ENCODE measurements at places on chromosomes 2 and 18. TPM values are rescaled to one million over a fixed set of nuclear protein-coding genes. Genes with fewer than 3 reads are reported as not detected.

The VIT gene
- not detected for total RNA-seq

- no peaks in the 10 kb centered on the region for H3K36me3 ChIP-seq
- peaks cover 2% of the 10 kb centered on the region for H3K4me1 ChIP-seq
- no peaks in the 10 kb centered on the region for H3K27me3 ChIP-seq
These were observed 127.2 kb upstream of the SP5 start for GRCh38 chr2:170587922-170588321.

DNA sequence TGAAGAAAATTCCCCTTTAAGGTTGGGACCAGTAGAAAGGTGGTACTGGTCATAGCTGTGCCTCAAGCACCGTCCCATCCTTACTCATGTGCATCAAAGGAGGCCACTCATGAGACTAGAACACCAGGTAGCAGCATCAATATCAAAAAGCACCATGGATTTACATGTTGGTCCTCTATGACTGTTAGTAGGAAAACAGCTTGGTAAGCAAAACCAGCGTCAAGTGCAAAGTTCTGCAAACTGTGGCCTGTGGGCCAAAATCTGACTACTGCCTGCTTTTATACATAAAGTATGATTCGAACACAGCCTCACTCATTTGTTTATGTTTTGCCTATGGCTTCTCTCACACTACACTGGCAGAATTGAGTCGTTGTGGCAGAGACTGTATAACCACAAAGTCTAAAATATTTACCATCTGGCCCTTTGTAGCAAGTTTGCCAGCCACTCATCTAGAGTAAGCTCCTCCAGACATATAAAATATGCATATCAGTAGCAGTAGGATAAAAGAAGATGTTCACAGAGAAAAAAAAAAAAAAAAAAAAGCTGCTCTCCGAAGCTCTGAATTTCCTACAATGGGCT, 119.7 kb upstream of the CTNNA2 start:
- no peaks in the 10 kb centered on the region for H3K36me3 ChIP-seq
- no peak overlapping the region for H3K27ac ChIP-seq
- H3K4me3 ChIP-seq = no peak overlapping the region
- no peaks in the 10 kb centered on the region for H3K4me1 ChIP-seq
- no peak for DNase-seq

DNA sequence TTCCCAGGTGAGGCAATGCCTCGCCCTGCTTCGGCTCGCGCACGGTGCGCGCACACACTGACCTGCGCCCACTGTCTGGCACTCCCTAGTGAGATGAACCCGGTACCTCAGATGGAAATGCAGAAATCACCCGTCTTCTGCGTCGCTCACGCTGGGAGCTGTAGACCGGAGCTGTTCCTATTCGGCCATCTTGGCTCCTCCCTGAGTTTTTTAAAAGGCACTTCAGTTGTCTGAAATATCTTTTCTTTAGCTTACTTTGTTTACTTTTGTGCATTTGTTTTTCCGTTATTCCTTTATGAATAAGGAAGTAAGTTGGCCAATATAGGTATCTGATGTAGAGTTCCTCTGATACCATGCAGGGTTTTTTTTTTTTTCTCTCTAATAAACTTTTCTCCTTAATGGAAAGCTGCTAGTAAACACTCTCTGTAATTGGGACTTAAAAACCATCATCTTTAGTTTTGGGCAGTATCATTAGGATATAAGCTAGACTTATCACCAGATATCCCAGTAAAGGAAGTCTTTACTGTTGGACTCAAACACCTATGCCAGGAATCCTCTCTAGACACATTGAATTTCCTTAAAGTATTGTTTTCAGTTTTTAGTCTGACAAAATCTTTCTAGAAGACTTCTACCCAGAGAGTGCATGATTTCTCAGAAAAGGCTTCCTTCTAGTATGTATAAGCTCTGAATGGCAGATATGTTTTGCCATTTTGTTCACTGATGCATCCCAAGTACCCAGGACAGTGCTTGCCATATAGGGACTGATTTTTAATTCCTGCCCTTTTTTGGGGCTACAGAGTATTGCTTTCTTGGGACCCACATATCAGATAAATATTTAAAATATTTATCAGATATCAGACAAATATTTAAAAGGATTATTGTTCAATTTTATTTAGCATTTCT, 35.8 kb upstream of the DYSF start:
- peaks cover 4% of the 10 kb centered on the region for H3K4me1 ChIP-seq
- DNase-seq = no peak
- no peaks in the 10 kb centered on the region for H3K27me3 ChIP-seq
- H3K4me3 ChIP-seq = peak overlapping the region; percentile 76

DNA sequence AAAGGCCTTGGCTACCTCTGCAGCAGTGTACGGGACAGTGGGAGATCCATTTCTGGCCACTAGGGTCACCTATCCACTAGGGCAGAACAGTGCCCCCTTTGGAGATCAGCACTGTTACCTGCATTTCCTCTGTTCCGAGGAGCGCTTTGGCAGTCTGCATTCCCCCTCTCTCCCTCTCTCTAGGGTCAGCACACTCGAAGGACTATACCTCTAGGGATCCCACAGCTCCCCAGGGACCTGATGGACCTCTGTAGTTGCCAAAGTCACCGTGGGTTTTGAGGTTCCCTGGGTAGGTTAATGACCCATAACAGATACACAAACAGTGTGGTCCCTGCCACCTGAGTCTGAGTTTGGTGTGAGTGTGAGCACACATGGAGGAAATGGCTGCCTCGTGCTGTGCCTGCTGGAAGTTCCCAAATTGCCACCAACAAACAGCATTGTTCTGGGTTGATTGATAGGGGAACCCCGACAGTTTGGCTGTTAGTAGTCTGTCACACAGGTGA, 99.8 kb upstream of the VWC2L start:
- H3K27me3 ChIP-seq = no peaks in the 10 kb centered on the region
- no peaks in the 10 kb centered on the region for H3K36me3 ChIP-seq
- no peak overlapping the region for H3K27ac ChIP-seq
- DNase-seq = no peak

DNA sequence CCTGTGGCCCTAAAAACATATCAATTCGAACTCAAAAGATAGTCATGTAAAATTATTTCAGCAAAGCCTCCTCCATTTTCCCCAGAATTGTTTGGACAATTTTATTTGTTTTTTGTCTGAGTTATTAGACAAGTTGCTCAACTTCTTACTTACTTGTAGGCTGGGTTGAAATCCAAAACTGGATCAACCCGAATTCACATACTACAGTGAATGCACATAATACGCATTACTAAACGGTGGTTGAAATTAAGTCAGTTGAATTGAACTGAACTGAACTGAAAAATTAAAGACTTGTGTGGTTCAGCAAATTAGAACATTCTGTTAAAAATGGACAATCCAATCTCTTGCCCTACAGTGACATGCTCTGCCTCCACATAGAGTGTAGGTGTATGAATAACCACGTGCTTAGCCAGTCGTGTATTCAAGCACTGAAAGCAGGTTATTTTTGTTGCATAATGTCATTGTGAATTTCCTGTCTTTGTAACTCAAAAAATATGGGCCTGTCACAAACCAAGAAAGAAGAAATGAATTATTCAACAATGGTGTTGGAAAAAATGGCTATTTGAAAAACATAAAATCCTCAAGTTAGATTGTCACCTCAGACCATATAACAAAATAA, 441.0 kb downstream of the TXNL1 start:
- H3K27me3 ChIP-seq = no peaks in the 10 kb centered on the region
- no peak overlapping the region for H3K4me3 ChIP-seq
- H3K4me1 ChIP-seq = no peaks in the 10 kb centered on the region
- H3K27ac ChIP-seq = no peak overlapping the region
- DNase-seq = no peak

DNA sequence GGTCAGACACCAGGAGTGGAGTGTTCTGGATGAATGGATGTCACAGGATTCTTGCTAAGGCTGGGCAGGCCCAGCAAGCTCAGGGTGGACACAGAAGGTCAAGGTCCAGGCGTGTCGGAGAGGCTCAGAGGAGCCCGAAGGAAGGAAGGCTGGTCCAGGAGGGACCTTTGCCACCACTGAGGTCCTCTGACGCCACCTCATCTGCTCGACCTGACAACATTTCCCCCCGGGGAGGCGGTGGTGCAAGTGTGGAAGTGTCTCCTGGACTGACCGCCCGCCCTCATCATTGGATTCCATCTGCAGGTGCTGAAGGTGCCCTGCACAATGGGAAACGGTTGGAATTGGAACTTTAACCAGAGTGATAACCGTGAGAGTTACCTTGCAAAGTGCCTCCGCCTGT, 124.6 kb downstream of the RTP5 start:
- H3K27ac ChIP-seq = no peak overlapping the region
- no peak for DNase-seq
- H3K4me3 ChIP-seq = no peak overlapping the region
- H3K4me1 ChIP-seq = no peaks in the 10 kb centered on the region
- no peaks in the 10 kb centered on the region for H3K36me3 ChIP-seq
- H3K27me3 ChIP-seq = no peaks in the 10 kb centered on the region

- peaks cover 6% of the 10 kb centered on the region for H3K27me3 ChIP-seq
- H3K4me3 ChIP-seq = no peak overlapping the region
- H3K27ac ChIP-seq = no peak overlapping the region
- no peak for DNase-seq
- no peaks in the 10 kb centered on the region for H3K4me1 ChIP-seq
- H3K36me3 ChIP-seq = no peaks in the 10 kb centered on the region
These were observed 23.4 kb upstream of the TMEM37 start for GRCh38 chr2:119408221-119408619.

All from activated T-helper 2 cell treated with anti-CD3 and anti-CD28 coated beads, Interferon-gamma antibody, Interleukin-2, Interleukin-4, amounts not matched to agents 10 μg/mL and 5 μg/mL and 100 μg/mL, durations not matched to agents 14 hours and 24 hours and 36 hours (primary cell).